Activated CD4-positive, alpha-beta T cell treated with anti-CD3 and anti-CD28 coated beads, Interleukin-2, Interleukin-4, amounts not matched to agents 100 ng/mL and 50 ng/mL, durations not matched to agents 16 hours and 8 hours (primary cell): ENCODE measurements at places on chromosomes 2 and 18.

DNA sequence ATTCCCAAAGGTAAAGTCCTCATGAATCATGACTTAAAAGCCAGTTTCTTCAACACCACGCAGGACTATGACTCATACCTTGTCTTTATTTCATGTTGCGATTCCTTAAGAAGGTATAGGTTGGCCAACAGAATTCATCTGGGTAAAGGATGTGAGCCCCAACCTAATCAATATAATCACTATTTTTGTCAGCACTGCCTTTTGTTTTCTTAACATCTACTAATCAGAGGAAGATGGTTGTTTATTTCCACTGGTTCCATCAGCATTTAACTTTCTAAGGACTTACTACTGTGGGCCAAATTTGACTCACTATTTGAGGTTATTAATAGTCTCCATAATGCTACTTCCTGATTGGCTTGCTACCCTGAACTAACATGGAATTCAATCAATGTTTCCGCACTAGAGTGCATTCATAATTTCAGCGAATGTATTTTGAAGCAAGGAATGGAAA is 78.6 kb downstream of the SCG2 start:
- no peak for DNase-seq

GRCh38 chr2:224151161-224151560 is 112.1 kb upstream of the SERPINE2 start:
- DNase-seq, result no peak

GRCh38 chr2:219643084-219643473 is 15.6 kb downstream of the SLC4A3 start:
- no peak for DNase-seq

DNA sequence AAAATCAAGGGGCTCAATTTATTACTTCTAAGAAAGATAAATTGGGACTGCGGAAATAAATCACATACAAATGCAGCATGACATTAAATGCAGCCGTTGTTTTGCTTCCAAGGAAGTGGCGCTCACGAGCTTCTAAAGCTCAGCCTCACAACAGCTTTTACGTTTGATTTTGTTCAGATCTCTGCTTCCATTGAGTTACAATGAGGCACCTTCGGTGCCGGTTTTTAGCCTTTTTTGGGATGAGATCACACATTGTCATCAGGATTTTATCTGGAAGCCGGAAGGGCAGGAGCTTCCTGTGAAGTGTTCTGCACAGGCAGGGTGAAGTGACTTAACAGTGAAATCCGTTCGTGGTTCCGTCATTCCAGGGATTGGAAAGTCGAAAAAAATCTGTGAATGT is 209.8 kb downstream of the DCDC2C start:
- no peak for DNase-seq

- no peak for DNase-seq
Observed at GRCh38 chr18:22267697-22268096, 98.3 kb downstream of the GATA6 start.

- DNase-seq, result no peak
Observed at GRCh38 chr2:99775585-99775984, 285.8 kb upstream of the REV1 start.

GRCh38 chr2:34899079-34899478 is 1300.0 kb upstream of the FAM98A start:
- no peak for DNase-seq

DNA sequence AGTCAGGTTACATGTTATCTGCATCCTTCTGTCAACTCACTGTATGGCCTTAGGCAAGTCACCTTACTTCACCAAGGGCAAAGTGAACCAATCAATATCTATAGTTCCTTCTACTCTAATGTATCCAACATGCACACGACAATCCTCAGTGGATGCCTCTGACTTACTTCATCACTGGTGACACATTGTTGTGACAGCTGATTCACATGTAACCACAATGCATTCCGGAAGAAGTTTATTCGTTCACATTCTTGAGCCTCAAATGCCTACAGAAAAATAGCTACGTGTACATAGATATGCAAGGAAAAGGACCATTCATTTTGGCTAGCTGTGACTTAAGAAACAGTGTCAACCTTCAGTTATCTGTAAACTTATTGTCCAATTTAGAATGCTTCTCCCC is 26.3 kb upstream of the EPG5 start:
- DNase-seq, result no peak

DNA sequence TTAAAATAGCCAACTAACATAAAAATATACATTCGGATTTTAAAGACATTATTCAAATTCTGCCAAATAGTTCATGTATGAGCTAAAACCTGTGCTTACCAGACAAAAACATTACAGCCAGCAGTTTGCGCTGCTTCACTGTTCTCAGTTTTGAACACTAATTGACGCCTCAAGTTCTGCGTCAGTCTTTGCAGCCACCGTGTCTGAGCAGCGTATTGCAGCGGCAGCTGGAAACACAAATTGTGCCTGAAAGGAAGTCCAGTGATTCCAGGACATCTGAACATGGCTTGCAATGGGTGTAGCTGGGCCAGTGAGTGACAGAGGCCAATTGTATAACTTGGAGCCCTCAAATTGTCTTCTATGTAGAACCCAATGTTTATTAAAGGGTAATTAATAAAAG is 267.6 kb downstream of the TFCP2L1 start:
- no peak for DNase-seq

GRCh38 chr2:7709907-7710306 is 792.7 kb downstream of the RNF144A start:
- DNase-seq, result no peak

- DNase-seq, result no peak
Observed at GRCh38 chr2:234996069-234996940, 44.5 kb downstream of the SH3BP4 start.

DNA sequence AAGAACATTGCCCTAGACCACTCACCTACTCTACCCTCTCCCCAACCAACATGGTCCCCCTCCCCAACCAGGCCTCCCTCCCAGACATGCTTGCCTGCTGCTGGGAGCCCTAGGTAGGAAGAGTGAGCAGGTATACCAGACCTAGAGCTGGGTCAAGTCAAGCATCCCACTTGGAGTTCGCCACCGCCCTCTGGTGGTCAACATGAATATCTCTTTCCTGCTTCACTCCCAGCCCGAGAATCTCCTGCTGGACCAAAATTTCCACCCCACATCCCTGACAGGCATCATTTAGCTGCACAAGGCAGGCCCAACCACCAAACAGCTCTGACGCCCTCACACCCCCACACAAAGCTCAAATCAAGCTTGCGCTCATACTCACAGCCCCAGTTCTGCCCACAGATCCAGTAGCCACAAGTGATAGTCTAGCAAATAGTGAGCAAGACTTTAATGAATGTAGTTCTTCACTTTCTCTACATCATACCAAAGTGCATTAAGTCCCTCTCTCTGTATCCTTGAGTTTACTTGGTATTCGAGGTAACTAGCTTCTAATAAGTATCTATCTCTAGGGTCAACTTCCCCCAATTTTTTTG is 116.0 kb downstream of the TNS1 start:
- DNase-seq, result peak; percentile 62

- no peak for DNase-seq
Observed at GRCh38 chr2:203195331-203196036, 43.3 kb upstream of the CYP20A1 start.

DNA sequence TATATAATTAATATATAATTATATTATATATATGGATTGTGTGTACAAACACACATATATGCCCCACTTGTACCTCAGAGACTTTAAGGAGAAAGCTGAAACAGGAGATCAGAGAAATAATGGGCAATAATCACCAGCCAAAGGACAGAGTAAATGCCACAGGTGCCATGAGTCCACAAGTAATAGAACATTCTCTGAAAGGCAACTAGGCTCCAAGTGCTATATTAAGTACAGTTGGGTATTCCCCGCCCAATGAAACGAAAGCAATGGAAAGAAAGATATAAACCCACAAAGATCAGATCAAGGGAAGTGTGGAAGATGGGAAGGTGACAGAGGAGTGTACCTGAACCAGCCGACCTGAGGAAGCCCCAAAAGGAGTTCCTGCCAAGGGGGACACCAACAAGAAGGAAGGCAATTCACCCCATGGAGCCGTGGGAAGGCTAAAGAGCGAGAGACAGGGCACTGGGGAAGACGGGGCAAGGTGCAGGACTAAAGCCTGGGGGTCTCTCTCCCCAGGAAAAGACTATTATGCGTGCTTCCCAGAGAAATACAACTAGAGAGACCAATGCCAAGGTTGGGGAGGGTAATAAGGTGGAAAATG is 19.0 kb downstream of the DYM start:
- no peak for DNase-seq

DNA sequence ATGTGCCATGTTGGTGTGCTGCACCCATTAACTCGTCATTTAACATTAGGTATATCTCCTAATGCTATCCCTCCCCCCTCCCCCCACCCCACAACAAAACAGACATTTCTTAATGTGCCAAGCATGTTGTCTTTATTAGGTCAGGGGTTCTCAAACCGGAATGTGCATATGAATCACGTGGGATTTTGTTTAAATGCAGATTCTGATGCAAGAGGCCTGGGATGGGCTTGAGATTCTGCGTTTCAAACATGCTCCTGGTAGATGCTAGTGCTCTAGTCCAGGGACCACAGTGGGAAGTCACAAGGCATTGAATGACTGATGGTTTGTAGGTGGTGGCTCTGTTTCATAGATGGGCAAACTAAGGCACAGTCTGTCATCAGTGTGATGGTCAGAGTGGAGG is 184.7 kb downstream of the SMAD7 start:
- no peak for DNase-seq

- no peak for DNase-seq
Observed at GRCh38 chr2:179277429-179278196, 13.0 kb upstream of the SESTD1 start.

DNA sequence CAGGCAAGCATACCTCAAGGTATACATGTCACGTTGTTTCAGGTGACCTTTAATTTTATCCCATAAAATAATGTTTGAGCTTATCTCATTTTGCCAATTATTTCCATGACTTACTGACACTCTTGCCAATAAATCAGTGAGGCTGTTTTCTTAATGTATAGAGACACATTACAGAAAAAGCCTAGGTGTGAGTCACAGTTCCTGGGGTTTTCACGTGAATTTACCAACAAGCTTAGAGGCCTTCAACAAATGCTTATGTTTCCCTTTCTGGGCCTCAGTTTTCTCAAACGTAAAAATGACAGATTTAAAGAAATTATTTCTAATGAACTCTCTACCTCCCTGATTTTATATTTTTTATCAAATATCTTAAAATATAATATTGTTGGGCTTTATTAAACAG is 517.5 kb upstream of the SPHKAP start:
- DNase-seq, result no peak

GRCh38 chr18:56026509-56026908 is 438.5 kb upstream of the TCF4 start:
- DNase-seq, result no peak

- DNase-seq, result no peak
Observed at GRCh38 chr2:113232740-113233139, 46.0 kb downstream of the PAX8 start.

DNA sequence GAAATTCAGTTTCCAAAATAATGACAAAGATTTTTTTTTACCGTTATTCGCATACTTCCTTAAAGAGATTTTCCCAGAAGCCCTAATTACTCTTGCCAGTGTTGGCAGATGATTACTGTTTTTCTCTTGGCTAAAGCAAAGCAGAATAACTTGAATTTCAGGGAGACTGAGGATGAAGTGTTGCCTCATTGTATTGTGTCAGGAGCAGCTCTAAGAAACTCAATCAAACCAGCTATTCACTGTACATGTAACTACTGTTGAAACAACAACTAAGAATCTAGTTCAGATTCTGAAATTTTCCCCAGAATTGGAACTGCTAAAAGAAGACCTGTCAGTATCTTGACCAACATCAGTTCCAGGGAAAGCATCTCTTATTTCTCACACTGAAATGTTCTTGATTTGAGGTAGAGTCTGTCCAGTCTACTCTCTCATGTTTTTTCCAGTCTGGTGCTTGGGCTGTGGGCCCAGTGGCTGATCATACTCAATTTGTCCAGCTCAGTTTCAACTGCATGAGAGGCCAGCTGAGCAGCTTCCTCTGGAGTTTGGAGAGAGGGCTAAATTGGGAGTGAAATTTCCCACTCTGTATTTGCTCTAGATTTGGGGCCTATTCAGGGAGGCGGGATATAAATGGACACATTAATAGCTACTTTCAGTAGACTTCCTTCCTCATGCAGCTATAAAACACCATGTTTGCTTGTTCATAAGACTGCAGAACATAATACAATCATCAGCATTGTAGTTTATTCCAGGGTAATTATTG is 78.5 kb downstream of the PPP1R1C start:
- DNase-seq, result no peak
